ENCODE measurements at places on chromosomes 7 and 10. TPM values are rescaled to one million over a fixed set of nuclear protein-coding genes. Genes with fewer than 3 reads are reported as not detected.

The NPFFR1 gene
- total RNA-seq = not detected

The ZNF425 gene
- 3.8 TPM for total RNA-seq

The NXPH1 gene
- total RNA-seq = not detected

The OLAH gene
- not detected for total RNA-seq
